Fibroblast of the aortic adventitia (primary cell): ENCODE measurements at places on chromosomes 12 and 14. TPM values are rescaled to one million over a fixed set of nuclear protein-coding genes. Genes with fewer than 3 reads are reported as not detected.

DNA sequence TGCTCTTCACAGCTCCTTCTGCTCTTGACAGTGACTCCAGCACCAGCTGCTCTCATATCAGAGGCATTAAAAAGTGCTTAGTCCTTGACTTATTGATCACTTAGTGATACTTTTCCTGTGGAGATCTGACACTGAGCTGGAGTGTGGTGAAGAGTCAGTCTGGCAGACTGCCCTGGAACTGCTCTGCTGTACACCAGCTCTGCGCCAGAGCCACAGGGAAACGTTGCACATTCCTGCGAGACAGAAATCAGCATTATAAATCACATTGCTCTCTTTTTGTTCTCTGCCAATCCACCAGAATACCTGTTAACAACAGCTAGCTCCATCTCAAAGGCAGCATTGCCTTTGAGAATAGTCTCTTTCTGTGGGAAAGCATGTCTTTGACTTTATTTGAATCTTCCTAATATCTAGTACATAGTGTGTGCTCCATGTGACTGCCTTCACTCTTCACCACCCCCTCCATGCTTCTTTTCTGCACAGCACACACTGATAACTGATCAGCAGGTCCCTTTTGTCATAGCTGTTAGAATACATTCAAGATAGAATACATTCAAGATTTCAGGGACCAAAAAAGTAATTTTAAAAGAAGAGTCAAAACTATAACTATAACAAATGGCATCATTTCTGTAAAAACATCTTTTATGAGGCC, 48.2 kb upstream of the VSX2 start:
- DNase-seq: no peak

Gene NEUROD4
- not detected in 2 replicates for total RNA-seq

Gene FBXW8
- 6.6 and 11.2 TPM in 2 replicates for total RNA-seq

GRCh38 chr14:100275214-100275613, 31.0 kb downstream of the SLC25A29 start:
- DNase-seq: no peak

DNA sequence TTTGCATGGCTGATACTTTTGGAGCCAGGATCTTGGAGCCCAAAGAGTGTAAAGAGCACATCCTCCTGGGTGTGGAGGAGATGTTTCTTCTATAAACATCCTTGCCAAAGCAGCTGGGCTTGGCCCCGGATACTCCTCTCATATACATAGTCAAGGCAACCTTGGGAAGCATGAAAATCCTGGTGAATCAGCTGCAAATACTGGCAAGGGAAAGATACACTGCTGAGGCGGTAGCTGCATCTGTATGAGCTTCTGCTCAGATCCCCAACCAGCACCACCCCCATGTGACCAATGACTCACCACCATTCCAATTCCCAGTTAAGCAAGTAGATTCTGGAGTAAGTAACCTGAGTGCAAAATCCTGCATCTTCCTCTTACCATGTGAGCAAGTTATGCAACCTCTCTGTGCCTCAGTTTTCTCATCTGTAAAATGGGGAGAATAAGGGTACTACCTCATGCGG, 567.4 kb downstream of the MED13L start:
- DNase-seq: peak; percentile 91

Gene CCDC197
- total RNA-seq: not detected in 2 replicates

DNA sequence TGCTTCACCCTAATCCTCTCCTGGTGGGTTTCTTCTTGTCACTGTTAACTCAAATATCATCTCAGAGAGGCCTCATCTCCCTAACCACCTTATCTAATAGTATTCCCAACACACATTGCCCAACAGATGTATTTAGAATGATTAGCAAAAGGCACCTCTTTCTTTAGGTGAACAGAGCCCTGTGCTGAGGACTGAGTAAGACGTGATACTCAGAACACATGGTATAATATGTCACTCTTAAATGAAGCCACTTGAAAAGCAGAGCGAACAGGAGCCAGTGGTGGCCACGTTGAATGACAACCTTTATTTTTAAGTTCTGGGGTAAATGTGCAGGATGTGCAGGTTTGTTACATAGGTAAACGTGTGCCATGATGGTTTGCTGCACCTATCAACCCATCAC, 1.5 kb upstream of the KSR2 start:
- DNase-seq: no peak

- DNase-seq: no peak
These were observed 241.7 kb downstream of the CEP128 start for GRCh38 chr14:80699861-80700260.

DNA sequence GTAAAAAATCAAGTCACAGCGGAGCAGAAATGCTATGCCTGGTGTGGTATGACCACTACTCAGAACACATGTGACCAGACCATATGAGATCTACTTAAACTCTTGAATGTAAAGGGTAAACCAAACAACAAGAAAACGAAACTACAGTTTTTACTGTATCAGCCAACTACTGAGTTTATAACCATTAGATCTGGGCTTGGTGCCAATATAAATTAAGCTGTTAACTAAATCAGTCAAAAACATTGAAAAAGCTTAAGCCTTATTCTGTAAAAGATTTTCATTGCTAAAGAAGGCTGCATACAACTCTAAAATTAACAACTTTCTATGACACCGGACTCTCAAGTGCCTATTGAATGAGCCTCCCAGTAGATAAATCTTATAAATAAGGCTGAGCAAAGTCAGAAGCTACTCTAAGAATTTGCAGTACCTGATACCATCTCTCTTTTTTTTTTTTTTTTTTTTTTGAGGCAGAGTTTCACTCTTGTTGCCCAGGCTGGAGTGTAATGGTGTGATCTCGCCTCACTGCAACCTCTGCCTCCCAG, 35.4 kb downstream of the SPTLC2 start:
- DNase-seq: peak; percentile 80

Gene ARHGEF40
- 47.4 and 71.9 TPM in 2 replicates for total RNA-seq

DNA sequence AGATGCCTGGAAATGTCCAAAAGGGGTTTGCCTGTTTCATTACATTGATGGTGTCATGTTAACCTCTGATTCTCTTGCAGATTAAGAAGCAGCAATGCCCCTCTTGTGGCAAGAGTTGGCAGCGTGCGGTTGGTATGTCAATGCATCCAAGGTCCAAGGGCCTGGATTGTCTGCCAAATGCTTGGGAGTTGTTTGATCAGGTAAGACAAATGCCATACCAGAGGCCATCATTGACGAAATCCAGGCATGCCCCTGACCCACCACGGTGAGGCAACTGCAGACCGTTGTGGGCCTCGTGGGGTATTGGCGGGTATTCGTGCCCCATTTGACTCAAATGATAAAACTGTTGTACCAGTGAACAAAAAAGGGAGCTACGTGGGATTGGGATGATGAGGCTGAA, 11.4 kb upstream of the RNASE12 start:
- DNase-seq: no peak

- no peak for DNase-seq
These were observed 177.3 kb downstream of the EMP1 start for GRCh38 chr12:13373803-13374202.

Gene ACTR6
- 9.2 and 30.0 TPM in 2 replicates for total RNA-seq

DNA sequence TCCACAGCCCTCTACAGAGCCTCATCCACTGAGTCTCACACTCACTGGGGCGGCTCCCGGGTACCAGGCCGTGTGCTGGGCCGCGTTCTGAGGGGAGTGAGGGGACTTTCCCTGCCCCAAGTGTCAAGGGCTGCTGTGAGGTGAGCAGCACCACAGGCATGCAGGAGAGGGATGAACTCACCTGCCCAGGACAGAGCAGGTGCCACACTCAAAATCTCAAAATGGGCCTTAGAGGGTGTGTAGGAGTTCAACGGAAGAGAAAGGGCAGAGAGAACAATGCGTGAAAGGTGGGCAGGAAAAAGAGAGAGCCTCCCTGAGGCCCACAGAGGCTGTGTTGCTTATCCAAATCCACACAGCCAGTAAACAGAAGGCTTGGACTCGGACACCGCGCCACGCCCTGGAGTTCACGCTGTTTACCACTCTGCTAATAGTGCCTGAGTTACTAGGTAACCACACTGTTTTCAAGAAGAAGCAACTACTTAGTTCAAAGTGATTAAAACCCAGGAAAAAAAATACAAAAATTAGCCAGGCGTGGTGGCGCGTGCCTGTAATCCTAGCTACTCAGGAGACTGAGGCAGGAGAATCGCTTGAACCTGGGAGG, 32.7 kb downstream of the TSPAN11 start:
- no peak for DNase-seq

GRCh38 chr14:79028281-79028680, 858.1 kb downstream of the NRXN3 start:
- DNase-seq: no peak

- DNase-seq: peak; percentile 87
These were observed 172.8 kb upstream of the DCN start for GRCh38 chr12:91355150-91356006.

Gene CELA1
- 0.25 TPM in 1 of 2 replicates, not detected in the other for total RNA-seq
